ENCODE measurements at places on chromosomes 5 and 9.
A peak's percentile ranks its signal among the peaks of the same experiment; 100 is the strongest.

DNA sequence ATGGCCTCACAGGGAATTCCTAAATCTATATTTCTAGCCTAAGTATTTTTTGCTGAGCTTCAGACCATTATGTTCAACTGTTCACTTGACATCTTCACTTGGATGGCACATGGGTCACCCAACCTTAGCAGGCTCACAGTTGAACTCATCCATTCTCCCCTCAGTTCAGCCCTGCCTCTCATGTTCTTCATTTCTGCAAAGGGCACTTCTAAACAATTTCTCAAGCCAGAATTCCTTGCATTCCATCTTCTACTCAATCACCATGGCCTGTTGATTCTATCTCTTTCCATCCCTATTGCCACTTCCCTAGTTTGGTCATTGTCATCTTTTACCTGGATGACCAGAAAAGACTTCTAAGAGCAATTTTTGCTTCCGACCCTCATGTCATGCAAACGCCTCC is 7.3 kb upstream of the RGS3 start:
- no peak for DNase-seq

- no peak for DNase-seq
These were observed 53.0 kb downstream of the SUB1 start for GRCh38 chr5:32638309-32638708.

DNA sequence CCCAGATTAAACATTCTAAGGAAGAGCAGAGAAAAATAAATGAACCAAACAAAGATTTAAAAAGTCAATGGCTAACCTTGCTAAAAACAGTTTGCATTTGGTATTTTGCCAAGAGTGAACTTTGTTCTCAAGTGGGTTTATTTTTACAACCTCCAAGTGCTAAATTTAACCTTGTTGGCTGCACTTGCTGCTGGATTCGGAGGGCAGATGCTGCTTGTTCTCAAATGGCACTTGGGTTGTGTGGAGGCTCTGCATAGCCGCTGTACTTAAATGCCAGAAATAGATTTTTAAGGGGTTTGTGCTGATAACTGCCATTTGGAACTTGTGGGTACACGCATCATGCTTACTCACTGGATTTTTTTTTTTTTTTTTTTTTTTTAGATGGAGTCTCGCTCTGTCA is 13.3 kb upstream of the SPATA24 start:
- DNase-seq = no peak

- DNase-seq = no peak
These were observed 289.8 kb downstream of the NTRK2 start for GRCh38 chr9:84959339-84959738.

DNA sequence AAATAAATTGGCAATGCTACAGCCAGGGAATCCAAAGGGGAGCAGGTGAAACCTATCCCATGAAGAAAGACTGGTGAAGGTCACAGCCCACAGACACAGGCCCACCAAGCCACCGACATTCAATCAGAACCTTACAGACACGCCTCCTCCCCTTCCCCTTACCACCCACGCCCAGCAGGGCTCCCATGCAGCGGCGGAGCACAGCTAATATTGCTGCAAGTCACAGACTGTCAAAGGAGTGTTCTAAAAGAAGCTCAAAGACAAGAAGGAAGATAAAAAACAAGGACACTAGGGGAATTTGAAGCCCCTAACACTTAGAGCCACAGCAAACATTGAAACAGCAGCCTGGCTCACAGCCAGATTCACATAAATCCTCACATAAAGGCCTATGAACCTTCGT is 91.2 kb downstream of the MED10 start:
- no peak for DNase-seq

DNA sequence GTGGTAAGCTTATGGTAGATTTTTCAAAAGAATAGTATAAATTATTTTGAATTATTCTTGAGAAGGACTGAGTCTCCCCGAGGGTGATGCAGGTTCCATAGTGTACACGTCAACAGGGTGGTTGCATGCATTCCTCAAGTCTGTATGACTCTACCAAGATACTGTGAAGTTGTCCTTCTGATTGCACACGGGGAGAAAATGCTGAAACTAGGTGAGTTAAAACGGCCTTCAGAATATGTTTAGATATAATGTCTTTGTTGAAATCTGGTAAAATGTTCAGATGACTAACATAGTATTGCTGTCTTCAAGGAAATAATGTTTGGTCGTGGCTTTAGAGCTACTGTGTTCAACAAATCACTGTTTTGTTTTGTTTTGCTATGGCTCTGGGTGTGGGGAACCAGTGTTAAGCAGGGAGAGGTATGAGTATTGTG is 22.4 kb upstream of the TNFAIP8 start:
- no peak for DNase-seq

DNA sequence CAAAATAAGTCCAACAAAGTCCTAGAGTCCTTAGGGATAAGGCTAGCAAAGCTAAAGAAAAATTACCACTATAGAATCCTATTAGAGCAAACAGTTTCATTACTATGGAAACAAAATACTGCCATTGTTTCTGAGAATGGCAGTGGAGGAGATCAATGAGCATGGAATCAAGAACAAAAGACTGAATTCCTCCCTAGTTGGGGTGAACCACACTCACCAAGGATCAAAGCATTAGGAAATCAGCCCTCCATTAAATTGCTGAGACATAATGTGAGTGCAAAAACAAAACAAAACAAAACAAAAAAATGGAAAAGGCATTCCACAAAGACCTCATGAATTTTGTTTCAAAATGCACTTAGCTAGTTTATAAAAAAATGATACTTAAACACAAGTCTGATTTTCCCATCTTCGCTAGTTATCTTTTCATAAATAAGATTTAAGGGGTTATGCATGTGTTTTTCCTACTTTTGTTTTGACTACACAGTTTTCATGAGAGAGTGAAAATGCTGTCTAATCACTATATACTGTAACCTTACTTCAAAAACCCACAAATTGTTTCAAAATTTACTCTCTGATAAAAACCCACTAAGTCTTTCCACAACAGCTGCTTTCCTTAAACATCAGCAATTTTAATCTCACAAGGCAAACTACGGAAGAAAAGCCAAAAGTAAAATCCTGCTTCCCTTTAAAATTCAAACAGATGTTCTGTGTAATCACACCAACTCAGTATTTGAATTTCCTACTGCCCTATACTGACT is 9.7 kb downstream of the SERINC5 start:
- DNase-seq = no peak

- DNase-seq = no peak
These were observed at the start of gene CDH6 for GRCh38 chr5:31193591-31194467. Gene CDH6, plus strand, starts transcription at chr5:31193686. Its CDS starts 73,788 bp downstream, at chr5:31267474.

- DNase-seq = no peak
These were observed 140.1 kb upstream of the KCNN2 start for GRCh38 chr5:114221807-114222206.

GRCh38 chr9:125521462-125522327 is 185.3 kb downstream of the MAPKAP1 start:
- DNase-seq = peak; percentile 9

DNA sequence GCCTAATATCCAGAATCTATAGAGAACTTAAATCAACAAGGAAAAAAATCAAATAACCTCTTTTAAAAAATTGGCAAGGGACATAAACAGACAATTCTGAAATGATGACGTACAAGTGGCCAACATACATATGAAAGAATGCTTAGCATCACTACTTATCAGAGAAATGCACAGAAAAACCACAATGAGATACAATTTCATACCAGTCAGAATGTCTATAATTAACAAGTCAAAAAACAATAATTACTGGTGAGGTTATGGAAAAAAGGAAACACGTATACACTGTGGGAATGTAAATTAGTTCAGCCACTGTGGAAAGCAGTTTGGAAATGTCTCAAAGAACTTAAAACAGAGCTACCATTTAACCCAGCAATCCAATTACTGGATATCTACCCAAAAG is 1192.0 kb downstream of the CDH12 start:
- no peak for DNase-seq

GRCh38 chr9:121640076-121640475 is 11.4 kb upstream of the DAB2IP start:
- DNase-seq = no peak

DNA sequence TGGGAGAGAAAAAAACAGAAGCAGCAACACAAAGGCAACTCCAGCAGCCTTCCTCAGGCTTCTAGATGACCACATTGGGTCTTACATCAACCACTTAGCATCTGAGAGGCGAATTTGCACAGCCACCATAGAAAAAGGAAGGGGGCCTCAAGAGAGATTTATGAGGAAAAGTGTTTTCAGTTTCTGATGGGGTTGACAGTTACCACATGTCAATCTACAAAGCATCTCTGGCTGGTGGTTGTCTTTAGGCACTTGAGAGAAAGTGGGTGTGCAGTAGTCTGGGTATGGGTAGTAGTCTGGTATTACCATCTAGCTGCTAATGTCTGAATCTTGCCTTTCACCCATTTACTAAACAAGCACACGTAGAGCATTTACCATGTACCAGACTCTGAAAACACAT is 137.5 kb downstream of the BAAT start:
- DNase-seq = no peak

DNA sequence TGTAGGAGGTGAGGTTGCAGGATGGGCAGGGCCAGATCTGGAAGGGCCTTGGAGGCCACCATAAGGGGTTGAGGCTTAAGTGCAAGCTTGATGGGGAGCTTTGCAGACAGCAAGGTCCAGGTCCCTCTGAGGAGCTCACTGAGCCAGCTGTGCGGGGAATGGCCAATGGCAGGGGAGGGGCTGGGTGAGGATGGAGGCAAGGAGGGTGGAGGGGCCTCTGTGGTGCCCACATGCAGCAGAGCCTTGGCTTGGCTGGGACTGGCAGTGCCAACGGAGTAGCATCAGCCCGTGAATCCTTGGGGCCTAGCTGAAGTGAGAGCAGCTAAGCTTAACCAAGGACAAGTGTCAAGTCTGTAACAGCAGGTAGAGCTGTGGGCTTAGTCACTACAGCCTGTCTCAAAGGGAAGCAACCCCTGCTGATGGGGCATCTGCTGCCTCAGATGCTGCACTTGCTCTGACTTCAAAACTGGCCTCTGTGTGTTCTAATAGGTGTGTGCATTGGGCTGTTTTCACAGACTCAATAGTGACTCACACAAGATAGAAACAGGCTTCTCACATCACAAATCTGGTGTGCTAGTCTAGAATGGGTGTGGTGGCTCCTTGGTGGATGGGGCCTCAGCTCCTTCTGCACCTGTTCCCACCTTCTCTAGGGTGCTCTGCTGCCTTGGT is 16.3 kb downstream of the GALNT12 start:
- DNase-seq = no peak

- DNase-seq = no peak
These were observed 59.6 kb downstream of the ATG10 start for GRCh38 chr5:82031220-82032119.

DNA sequence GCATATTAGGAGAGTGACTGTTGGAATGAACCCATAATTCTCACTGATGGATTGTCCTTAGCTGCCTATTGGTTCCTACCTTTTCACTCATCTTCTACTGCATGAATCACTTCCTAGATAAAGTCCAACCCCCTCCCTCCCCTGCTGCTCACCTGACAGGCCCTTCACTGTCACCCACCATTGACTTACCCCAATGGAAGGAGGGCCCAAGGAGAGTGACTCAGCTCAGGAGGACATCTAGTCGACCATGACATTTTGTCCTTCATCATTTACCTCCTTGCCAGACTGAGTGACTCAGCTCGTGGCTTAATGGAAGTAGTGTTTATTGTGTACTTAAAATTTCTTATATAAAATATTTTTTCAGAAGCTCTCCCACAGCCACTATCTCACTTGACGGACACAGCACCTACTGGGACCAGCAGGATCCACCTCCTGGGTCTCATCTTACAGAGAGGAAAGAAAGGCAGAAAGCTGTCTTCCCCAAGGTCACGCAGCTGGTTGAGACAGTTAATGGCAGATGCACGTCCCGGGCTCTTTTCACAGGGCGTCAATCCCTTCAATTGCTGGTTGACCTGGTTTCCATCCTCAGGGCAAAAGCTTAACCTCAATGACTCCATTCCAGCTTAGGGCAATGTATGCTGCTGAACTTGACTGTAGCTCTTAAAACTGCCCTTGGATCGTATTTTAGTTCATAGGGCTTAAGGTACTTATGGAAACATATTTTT is 142.3 kb downstream of the MARCHF11 start:
- no peak for DNase-seq

GRCh38 chr5:175824676-175825075 is 46.7 kb upstream of the CPLX2 start:
- no peak for DNase-seq

GRCh38 chr9:6931913-6932312 is 174.1 kb downstream of the KDM4C start:
- peak; percentile 22 for DNase-seq

DNA sequence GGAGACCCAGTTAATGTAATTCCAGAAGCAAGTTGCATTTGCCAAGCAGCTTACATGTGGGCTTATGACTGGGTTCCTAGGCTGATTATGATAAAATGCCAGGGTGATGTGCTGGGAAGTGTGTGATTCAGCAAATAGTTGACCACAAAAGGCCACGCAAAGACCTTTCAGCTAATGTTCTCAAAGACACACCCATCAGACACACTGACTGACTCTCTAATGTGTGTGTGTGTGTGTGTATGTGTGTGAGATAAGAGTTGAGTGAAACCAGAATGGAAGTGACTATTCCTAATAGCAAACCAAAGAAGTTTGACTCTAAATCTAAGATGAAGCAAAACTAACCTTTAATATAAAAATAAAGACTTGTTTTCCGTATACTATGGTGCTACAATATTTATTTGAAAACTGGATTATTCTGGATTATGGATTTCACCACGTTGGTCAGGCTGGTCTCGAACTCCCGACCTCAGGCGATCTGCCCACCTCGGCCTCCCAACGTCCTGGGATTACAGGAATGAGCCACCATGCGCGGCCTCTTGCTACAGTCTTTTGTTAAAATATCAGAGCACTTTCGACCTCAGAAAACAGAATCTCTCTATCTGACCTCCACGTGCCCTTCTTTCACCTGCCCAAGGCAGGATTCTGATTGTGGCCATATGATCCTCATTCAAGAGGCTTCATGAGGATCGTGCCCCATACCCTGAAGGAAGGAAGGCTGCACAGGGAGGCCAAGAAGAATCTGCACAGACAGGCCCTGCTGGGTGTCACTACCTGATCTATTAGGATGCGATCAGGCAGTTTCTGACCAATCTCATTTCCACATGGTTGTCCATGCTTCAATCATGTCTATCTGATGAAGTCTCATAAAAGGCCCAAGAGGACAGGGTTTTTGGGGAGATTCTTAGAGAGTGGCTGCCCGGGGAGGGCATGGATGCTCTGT is 75.6 kb downstream of the USP20 start:
- DNase-seq = no peak

- DNase-seq = no peak
These were observed 5.8 kb upstream of the ST6GALNAC6 start for GRCh38 chr9:127905004-127905728.

GRCh38 chr9:98099346-98099745 is 19.7 kb downstream of the TRIM14 start:
- DNase-seq = no peak

- DNase-seq = no peak
These were observed 355.3 kb downstream of the ZSWIM6 start for GRCh38 chr5:61687371-61687770.
